Activated T-cell treated with anti-CD3 and anti-CD28 coated beads for 4 hours (primary cell): ENCODE measurements at places on chromosomes 3 and 15.

- DNase-seq = no peak
These were observed 25.1 kb downstream of the STIMATE start for GRCh38 chr3:52872245-52872644.

GRCh38 chr3:27471923-27472550 is 12.1 kb downstream of the SLC4A7 start:
- DNase-seq = no peak

GRCh38 chr15:25091421-25092158 is 136.8 kb downstream of the SNRPN start:
- no peak for DNase-seq

DNA sequence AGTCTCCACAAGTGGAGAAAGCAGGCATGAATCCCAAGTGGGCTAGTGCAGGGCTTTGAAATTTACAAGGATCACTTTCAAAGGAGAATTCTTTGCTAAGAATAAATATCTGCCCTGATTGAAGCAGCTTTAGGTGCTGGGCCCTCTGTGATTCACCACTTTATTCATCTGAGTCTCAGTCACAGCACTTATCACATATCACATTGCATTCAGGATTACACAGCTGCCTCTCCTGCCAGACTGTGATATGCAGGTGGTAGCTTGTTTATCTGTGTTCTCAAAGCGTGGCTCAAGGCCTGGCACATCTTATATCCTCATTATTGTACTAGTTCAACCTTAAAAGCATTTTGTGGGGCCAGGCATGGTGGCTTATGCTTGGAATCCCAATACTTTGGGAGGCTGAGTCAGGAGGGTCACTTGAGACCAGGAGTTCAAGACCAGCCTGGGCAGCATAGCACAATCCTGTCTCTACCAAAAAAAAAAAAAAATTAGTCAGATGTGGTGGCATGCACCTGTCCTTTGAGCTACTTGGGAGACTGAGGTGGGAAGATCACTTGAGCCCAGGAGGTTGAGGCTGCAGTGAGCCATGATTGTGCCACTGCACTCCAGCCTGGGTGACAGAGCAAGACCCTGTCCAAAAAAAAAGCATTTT is 156.9 kb upstream of the EIF1B start:
- no peak for DNase-seq

- DNase-seq = no peak
These were observed 615.2 kb upstream of the TGFBR2 start for GRCh38 chr3:29991198-29991597.

DNA sequence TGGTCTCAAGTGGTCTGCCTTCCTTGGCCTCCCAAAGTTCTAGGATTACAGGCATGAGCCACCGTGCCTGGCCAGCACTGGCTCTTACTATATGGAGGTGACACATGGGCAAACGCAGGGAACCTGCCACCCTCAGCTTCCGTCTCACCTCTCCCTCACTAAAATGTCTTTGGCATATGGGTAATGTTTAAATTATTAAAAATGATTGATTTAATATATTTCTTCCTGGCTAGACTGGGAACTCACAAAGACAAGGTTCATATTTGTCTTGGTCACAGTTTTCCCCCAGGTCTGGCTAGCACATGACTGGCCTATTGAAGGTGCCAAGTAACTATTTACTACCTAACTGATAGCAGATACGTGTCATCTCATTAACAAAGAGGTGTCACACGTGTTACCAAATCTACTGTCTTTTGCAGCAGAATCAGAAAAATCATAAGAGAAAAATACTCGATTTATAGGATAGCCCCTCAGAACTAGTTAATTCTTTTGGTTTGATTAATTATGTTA is 48.2 kb downstream of the SYNM start:
- DNase-seq = no peak

DNA sequence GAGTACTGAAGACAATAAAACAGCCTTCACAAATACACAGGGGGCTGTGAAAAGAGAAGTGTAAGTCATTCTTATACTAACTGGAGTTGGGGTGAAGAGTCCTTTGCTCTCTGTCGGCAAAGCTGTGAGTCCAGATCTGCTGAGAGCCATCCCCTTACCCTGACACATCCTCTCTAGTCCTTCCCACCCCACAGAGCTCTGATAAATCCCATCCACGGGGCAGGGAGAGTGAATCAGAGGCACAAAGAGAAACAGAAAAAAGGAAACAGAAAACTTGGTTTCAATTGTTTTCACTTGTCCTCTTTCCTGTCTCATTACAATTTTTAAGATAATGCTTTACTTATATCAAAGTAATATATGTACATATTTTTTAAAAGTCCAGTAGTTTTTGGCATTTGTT is 18.2 kb upstream of the ZNF639 start:
- no peak for DNase-seq

- no peak for DNase-seq
These were observed 6.7 kb downstream of the CA12 start for GRCh38 chr15:63374686-63375520.

DNA sequence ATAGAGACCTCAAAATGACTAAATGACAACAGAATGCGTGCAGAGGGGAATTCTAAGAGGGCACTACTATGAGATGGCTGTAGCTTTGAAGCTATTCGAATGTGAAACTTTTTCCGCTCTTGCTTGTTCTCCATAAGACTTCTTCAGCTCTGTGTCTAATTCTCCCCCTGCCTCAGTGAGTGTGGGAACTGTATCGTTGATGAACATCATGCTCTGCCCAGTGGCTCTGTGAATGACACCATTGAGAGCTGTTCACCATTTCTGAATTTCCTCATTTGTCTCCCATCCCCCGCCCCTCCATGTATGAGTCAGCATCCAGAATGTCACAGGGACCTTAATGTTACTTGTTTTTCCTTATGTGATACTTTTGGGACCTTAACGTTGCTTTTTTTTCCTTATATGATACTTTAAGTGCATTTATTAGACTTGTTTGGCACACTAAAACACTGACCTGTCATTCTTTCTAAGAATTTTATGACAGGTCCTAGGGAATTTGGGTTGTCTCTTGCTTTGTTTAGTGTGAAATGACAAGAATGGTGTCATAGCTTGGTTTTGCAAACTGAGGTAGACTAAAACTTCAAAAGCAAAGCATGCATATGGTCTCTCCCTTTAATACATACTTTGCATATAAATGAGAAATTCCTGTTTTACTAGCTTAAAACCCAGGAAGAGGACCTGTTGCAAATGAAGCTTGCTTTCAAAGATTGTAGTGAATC is 99.6 kb downstream of the FNDC3B start:
- DNase-seq = no peak

GRCh38 chr3:108403198-108403597 is 106.8 kb downstream of the HHLA2 start:
- DNase-seq = no peak

DNA sequence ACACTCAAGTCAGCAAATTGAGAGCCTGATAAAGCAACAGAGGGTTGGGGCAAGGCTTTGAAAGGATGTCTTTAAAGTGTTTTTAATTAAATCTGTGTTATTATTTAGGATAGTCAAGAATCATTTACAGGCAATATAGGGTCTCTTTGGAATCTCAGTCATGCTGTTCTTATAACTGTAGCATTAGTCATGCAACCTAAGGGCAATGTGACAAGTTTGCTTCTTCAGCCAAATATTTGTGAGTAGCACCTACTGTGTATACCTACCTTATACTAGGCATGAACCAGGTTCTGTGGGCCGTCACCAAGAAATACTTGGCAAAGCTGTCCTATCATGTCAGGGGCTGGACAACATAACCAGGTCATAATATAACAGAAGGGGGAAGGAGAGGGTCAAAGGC is 184.6 kb upstream of the TRIM42 start:
- DNase-seq = no peak

- DNase-seq = peak; percentile 46
These were observed at the start of gene KLHL6 for GRCh38 chr3:183555541-183556081. Gene KLHL6, minus strand, starts transcription at chr3:183555706. Its CDS starts 53 bp downstream, at chr3:183555653.

DNA sequence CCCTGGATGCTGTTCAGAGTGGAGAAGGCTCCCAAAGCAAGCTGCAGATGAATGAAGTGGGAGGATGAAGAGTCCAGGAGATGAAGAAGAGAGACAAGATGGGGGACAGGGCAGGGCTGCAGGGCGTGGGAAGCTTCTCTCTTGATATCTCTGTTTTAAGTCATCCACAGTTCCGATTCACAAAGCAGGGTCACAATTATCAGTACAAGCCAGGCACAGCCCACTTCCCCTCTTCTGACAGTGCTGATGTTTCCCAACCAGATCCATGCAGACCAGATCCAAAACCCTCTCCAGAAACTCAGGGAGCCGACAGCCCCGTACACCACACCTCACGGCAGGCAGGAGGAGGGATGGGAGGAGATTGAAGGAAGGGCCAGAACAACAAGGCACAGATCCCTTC is 31.1 kb downstream of the NTRK3 start:
- DNase-seq = no peak

DNA sequence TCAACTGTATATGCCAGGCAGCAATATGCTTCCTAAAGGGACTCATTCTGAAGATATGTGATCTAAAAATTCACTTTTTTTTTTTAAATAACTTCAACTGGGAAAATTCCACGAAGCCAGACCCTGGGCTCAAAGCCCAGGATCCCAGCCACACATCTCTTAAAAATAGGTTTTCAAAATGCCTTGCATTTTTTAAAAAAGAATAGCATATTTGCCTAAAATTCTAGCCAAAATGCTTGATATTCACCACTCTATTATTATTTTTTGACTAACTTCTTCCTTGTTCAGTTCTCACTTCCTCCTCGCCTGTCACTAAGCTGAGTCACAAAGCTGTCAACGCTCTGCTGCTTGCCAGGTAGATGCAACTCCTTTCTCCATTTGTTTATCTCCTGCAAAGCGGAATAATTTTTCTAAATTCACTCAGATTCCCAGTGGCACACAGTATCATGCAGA is 28.0 kb upstream of the VGLL4 start:
- DNase-seq = no peak

GRCh38 chr3:188791311-188791710 is 380.5 kb upstream of the TPRG1 start:
- DNase-seq = no peak

DNA sequence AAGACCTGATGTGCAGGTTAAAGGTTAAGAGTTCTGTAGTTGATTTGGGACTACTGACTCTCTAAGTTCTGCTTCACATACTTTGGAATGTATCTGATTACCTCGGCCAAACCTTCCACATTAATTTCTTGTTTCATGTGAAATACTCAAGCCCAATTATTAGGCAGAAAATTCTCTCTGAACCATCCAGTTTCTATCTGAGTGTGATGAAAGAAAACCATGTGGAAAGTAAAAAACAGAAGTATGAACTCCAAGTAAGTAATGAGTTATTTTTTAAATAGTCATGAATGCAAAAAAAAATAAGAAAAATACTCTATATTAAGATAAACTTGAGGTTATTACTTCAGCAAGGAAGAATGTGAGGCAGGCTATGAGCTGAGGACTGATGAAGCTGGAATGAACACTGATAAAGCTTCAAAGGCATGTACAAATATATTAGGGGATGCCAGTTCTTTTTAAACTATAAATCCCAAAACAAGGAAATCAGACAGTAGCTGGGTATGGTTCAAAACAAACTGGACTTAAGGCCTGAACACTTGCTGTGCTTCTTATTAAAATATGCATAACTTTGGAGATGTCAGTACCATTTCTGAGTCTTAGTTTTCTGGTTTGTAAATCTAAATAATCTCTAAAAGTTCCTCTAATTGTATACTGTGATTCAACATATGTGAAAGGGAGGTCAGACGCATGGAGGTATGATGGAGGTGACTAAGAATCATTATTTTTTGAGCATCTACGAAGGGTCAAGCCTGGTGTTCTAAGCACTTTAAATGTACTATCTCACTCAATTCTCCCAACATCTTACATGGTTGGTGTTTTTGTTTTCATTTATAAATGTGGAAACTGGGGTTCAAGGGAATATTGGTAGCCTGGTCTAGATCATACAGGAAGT is 59.6 kb downstream of the COL6A6 start:
- DNase-seq = no peak

GRCh38 chr3:183252973-183253527 is at the start of gene B3GNT5:
Gene B3GNT5, plus strand, starts transcription at chr3:183253253. Its CDS starts 16,546 bp downstream, at chr3:183269799.
- DNase-seq = peak; percentile 41

GRCh38 chr3:146449076-146449475 is 20.3 kb downstream of the PLSCR2 start:
- no peak for DNase-seq
